ENCODE measurements at places on chromosomes 5 and 9. TPM values are rescaled to one million over a fixed set of nuclear protein-coding genes. Genes with fewer than 3 reads are reported as not detected.

GRCh38 chr5:180074462-180074861 lies 2.9 kb upstream of the RNF130 start:
- DNase-seq = no peak

- DNase-seq = no peak
Observed at GRCh38 chr5:167969998-167970397, 321.4 kb upstream of the WWC1 start.

DNA sequence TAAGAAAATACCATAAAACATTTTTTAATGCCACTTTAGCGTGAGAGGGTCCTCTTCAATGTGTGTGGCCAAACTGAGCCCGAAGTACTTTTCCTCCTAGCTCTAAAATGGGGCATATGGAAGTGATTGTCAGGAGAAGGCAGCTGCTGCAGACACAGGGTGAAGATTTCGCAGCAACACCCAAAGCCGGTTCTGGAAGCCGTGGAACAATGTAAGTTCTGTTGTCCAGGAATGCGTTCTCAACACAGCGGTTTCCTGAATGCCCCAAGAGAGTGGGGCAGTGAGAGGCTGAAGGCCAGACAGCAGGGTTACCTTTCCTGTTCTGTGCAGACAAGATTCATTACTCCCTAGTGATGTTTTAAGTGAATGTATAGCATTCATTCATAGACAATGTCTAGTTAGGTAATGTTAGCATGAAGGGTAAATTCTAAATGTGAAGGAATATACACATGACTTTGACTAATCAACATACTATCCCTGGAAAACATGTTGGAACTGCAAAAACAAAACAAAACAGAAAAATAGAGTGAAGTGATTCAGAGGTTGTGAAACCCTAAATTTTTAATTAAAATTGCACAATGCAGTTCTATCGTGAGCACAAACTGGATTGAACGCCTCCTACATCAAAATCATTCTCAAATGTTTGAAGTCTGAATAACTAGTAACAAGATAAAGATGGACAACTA lies 197.0 kb upstream of the SEMA6A start:
- no peak for DNase-seq

DNA sequence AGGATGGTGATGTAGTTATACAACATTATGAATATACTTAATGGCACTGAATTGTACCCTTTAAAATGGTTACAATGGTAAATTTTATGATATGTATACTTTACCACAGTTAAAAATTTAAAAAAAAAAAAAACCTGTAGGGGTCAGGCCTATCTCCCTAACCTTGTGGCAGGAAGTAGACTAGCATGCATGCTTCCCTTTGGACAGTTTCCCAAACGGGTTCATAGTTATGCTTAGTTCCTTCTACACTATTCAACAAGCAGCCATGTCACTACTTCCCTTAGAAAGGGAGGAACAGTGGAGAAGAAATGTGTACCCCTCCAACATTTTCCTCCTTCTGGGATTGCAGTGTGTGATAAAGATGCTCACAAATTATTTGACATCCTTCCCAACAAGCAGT lies 32.5 kb downstream of the IDNK start:
- no peak for DNase-seq

DNA sequence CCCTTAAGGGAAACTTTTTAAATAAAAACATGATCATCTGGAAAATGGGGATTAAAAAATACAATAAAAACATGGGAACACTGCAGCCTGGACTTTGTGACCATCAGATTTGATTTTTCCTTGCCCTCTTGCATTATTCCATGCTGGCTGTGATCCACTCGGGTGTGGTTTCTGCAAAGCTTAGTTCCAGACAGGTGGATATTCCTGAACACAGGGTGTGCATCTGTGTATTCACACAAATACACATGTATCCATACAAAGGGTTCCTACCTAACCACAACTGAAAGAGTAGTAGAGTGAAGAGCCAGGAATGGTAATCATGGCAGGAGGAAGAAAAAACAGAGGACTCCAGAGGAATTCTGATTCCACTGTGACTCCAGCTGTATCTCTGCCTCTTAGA lies 178.2 kb downstream of the PAM start:
- DNase-seq = no peak

DNA sequence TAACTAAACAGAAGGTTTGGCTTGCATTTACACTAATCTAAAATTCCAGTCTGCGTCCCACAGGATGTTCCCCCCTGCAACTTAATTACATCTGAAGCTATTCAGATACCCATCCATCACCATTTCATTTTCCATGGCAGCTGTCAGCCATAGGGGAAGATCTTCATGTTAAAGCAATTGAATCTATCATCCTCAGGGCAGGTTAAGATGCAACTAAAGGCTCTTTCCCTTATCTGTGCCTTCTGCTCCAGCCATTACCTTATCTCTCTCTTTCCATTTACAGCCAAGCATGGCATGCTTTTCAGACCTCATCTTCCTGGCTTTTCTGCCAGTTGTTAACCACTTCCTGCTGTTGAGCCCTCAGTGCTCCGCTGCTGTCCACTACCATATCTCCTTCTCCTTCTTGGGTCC lies 15.8 kb upstream of the HACD4 start:
- no peak for DNase-seq

DNA sequence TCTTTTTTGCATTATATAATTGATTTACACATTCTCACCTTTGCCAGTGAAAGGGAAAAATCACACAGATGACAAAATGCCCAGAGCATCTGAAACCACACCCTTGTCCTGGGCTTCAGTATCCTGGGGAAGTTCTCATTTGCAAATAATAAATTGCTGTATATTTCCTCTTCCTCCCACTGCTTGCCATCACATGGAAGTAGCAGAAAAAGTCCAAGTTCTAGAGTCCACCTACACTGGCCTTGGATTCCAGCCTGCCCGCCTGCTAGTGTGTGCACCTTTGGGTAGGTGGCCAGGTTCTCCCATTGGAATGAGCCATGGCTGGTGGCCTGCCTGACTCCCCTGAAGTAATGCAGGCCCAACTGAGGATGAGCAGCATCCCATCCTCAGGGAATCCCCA lies 149.4 kb downstream of the GADD45G start:
- DNase-seq = no peak

DAPK1 gene
- 0.47 TPM for total RNA-seq

JADE2 gene
- total RNA-seq = 79.9 TPM

TICAM2 gene
- total RNA-seq = 0.55 TPM

Data from activated CD8-positive, alpha-beta T cell treated with anti-CD3 and anti-CD28 coated beads, Interleukin-2, amount 10 ng/mL, durations not matched to agents 7 days and 5 days (primary cell).